ENCODE measurements at places on chromosomes 3 and 15.

- DNase-seq, result no peak
- H3K27ac ChIP-seq, result no peak overlapping the region
- no peaks in the 10 kb centered on the region for H3K36me3 ChIP-seq
- peaks cover 6% of the 10 kb centered on the region for H3K4me1 ChIP-seq
- peaks cover 2% of the 10 kb centered on the region for H3K27me3 ChIP-seq
These were observed 308.1 kb downstream of the CHST2 start for GRCh38 chr3:143427631-143428030.

DNA sequence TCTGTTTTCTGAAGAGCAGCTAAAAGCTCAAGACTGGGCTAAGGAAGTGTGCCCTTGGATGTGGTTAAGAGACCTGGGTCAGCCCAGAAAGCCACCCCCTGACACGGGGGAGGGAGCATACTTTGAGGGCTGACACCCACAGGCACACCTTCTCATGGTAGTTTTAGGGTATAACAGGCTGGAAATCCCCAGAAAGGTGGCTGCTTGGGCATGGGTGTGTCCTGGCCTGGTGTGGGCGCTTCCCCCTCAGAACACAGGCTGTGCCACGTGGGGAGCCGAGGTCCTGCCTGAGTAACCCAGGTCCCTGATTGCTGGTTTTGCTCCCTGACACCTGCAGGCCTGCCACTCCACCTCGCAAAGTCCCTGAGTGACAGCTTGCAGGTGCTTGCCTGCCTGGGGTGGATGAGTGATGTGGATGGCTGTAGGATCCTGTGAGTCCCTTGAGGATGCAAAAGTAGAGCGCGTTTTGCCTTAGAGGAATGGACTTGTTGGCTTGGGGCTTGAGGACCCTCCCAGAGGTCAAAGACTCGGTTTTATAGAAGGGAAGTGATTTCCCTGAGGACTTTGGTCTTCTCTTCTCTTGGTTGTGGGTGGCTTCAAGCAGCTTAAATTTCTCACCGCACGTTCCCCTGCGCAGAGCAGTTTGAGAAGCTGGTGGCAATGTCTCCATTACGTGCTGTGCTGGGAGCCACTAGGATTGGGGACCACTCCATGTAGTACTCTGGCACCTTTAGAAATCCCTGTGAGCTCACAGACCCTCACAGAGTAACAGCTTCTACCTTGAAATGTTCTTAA is 94.4 kb downstream of the DNASE1L3 start:
- DNase-seq, result no peak
- peaks cover 24% of the 10 kb centered on the region for H3K4me1 ChIP-seq
- no peak overlapping the region for H3K4me3 ChIP-seq
- no peaks in the 10 kb centered on the region for H3K27me3 ChIP-seq

- peaks cover 2% of the 10 kb centered on the region for H3K4me1 ChIP-seq
- H3K4me3 ChIP-seq, result no peak overlapping the region
- no peaks in the 10 kb centered on the region for H3K27me3 ChIP-seq
- no peak for DNase-seq
These were observed 80.8 kb downstream of the SLC49A4 start for GRCh38 chr3:122875547-122876127.

- H3K4me3 ChIP-seq, result no peak overlapping the region
- H3K27ac ChIP-seq, result no peak overlapping the region
- no peak for DNase-seq
- peaks cover 23% of the 10 kb centered on the region for H3K4me1 ChIP-seq
- H3K36me3 ChIP-seq, result no peaks in the 10 kb centered on the region
These were observed 84.2 kb upstream of the PDZRN3 start for GRCh38 chr3:73708956-73709355.

DNA sequence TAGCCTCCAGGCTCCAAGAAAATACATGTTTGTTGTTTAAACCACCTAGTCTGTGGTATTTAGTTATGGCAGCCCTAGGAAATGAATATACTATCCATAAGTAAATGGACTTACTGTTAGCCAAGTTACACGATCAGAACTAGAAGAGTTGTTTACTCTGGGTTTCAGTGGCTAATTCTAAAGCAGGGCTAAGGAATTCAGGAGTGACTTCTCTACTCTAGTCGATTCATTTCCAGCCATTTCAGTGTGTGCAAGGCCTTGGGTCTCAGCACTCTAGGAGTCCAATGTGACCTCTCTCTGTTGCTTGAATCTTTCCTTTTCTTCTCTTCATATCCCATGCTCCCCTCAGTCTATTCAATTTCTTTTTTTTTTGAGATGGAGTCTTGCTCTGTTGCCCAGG is 66.7 kb downstream of the BHLHE40 start:
- H3K4me3 ChIP-seq, result no peak overlapping the region
- DNase-seq, result no peak
- no peaks in the 10 kb centered on the region for H3K36me3 ChIP-seq
- peaks cover 5% of the 10 kb centered on the region for H3K4me1 ChIP-seq

DNA sequence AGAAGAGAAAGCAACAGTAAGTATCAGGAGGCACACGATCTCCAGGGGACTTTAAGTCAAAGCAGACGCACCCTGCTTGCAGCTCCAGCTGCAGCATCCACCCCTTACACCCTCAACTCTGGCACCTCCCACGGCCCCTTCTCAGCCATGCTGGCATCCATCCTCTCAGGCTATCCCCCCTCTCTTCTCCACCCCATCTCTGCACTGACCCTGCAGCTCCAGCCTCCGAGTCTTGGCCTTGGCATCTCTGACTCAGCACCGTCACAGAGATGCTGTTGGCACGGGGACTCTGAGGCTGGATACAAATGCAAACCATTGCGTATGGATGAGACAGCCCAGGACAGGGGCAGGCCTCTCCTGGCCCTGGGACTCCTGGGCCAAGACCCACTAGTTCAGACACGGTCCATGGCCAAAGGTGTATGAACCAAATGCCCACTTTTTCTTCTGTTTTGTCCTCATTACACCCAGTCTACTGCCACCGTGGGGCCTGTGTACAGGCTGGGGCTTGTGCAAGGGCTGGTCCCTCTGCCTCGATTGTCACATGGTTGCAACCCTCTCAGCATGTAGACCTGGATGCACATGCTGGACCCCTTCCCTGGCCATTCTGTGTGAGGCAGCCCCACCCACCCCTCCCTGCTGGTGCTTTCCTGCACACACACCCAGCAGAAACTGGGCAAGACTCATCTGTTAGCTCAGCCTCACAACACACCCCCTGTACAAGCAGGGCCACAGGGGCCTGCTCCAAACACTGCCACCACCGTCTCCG is 18.7 kb upstream of the ZXDC start:
- no peak overlapping the region for H3K4me3 ChIP-seq
- no peak for DNase-seq
- H3K36me3 ChIP-seq, result no peaks in the 10 kb centered on the region
- peaks cover 15% of the 10 kb centered on the region for H3K27me3 ChIP-seq
- no peaks in the 10 kb centered on the region for H3K4me1 ChIP-seq

- no peak for DNase-seq
- no peak overlapping the region for H3K4me3 ChIP-seq
- H3K27ac ChIP-seq, result no peak overlapping the region
- H3K27me3 ChIP-seq, result no peaks in the 10 kb centered on the region
These were observed 576.2 kb downstream of the TUSC7 start for GRCh38 chr3:117285737-117286136.

GRCh38 chr3:111668888-111669488 is 73.8 kb upstream of the ZBED2 start:
- H3K36me3 ChIP-seq, result no peaks in the 10 kb centered on the region
- H3K4me3 ChIP-seq, result no peak overlapping the region
- no peak for DNase-seq
- peaks cover 13% of the 10 kb centered on the region for H3K27me3 ChIP-seq
- H3K4me1 ChIP-seq, result peaks cover 4% of the 10 kb centered on the region
- no peak overlapping the region for H3K27ac ChIP-seq

- peaks cover 20% of the 10 kb centered on the region for H3K36me3 ChIP-seq
- H3K27ac ChIP-seq, result no peak overlapping the region
- H3K4me3 ChIP-seq, result no peak overlapping the region
- no peaks in the 10 kb centered on the region for H3K27me3 ChIP-seq
- no peak for DNase-seq
These were observed 8.6 kb downstream of the TLR9 start for GRCh38 chr3:52216585-52217408.

- no peaks in the 10 kb centered on the region for H3K4me1 ChIP-seq
- H3K36me3 ChIP-seq, result no peaks in the 10 kb centered on the region
- H3K4me3 ChIP-seq, result no peak overlapping the region
These were observed 288.5 kb downstream of the XXYLT1 start for GRCh38 chr3:194982472-194982871.

- DNase-seq, result no peak
- H3K4me1 ChIP-seq, result peaks cover 1% of the 10 kb centered on the region
- H3K27me3 ChIP-seq, result no peaks in the 10 kb centered on the region
These were observed 393.7 kb downstream of the FEZF2 start for GRCh38 chr3:61979638-61980037.

- H3K27ac ChIP-seq, result no peak overlapping the region
- H3K27me3 ChIP-seq, result peaks cover 12% of the 10 kb centered on the region
- no peaks in the 10 kb centered on the region for H3K4me1 ChIP-seq
- DNase-seq, result no peak
- H3K4me3 ChIP-seq, result no peak overlapping the region
- H3K36me3 ChIP-seq, result no peaks in the 10 kb centered on the region
These were observed 617.9 kb downstream of the NTRK3 start for GRCh38 chr15:87638554-87639083.

DNA sequence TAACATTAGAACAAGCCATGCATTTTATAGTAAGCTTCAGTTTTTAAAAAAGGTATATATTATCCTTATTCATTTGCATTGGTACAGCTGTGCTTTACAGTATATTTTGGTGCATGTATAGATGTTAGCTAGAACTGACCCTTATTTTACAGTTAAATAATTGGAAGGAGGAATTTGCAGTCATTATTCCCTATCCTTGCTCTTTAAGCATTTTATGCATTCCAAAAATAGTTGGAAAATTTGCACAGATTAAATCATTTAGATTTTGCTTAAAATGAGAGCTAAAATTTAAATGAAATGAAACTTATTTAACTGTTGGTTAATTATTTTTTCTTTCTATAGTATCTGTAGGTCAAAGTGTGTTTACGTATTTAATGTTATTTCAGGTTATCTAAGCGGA is 667.1 kb downstream of the NAALADL2 start:
- H3K4me1 ChIP-seq, result peaks cover 7% of the 10 kb centered on the region
- no peak for DNase-seq
- no peaks in the 10 kb centered on the region for H3K36me3 ChIP-seq
- H3K27me3 ChIP-seq, result no peaks in the 10 kb centered on the region
- no peak overlapping the region for H3K4me3 ChIP-seq

DNA sequence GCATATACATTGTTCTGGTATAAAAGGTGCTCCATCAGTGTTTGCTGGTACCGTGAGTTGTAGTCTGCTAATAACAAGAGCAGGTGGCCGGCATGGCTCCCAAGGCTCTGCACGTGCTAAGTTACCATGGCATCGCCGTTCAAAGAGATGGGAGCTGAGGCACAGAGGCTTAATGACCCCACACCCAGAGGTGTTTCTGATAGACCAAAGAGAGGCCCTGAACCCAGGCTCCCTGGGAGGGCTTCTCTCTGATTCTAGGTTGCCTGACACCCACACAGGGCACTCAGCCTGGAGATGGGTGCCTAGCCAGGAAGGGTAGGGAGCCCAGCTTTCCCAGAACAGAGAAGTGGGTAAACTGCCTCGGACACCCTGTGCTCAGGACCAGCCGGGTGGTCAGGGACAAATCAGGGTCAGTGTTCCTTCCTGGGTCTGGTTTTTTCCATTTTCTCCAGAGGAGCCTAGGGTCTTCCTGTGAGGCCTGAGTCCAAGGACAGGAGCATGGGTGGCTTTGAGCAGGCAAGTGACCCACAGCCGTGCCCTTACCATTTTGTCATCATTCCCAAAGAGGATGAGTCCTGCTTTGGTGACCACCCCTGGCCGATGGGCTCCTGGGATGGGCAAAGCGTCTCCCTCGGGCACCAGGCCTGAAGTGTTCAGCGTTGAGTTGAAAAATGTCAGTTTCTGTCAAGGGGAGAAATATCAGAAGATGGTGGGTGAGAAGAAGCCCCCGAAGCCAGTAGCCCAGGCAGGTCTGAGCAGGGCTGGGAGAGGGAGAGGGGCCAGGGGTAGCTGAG is 27.3 kb downstream of the ALDH1L1 start:
- no peaks in the 10 kb centered on the region for H3K36me3 ChIP-seq
- no peak for DNase-seq
- no peak overlapping the region for H3K27ac ChIP-seq
- peaks cover 3% of the 10 kb centered on the region for H3K27me3 ChIP-seq
- H3K4me1 ChIP-seq, result peaks cover under 1% of the 10 kb centered on the region

GRCh38 chr3:185595526-185595925 is 9.4 kb downstream of the SENP2 start:
- H3K4me3 ChIP-seq, result no peak overlapping the region
- H3K27me3 ChIP-seq, result no peaks in the 10 kb centered on the region
- no peaks in the 10 kb centered on the region for H3K4me1 ChIP-seq
- no peak for DNase-seq
- no peak overlapping the region for H3K27ac ChIP-seq

GRCh38 chr3:78734048-78734637 is 1033.7 kb downstream of the ROBO1 start:
- H3K36me3 ChIP-seq, result no peaks in the 10 kb centered on the region
- H3K4me3 ChIP-seq, result no peak overlapping the region
- no peaks in the 10 kb centered on the region for H3K27me3 ChIP-seq
- no peak for DNase-seq
- H3K27ac ChIP-seq, result no peak overlapping the region

DNA sequence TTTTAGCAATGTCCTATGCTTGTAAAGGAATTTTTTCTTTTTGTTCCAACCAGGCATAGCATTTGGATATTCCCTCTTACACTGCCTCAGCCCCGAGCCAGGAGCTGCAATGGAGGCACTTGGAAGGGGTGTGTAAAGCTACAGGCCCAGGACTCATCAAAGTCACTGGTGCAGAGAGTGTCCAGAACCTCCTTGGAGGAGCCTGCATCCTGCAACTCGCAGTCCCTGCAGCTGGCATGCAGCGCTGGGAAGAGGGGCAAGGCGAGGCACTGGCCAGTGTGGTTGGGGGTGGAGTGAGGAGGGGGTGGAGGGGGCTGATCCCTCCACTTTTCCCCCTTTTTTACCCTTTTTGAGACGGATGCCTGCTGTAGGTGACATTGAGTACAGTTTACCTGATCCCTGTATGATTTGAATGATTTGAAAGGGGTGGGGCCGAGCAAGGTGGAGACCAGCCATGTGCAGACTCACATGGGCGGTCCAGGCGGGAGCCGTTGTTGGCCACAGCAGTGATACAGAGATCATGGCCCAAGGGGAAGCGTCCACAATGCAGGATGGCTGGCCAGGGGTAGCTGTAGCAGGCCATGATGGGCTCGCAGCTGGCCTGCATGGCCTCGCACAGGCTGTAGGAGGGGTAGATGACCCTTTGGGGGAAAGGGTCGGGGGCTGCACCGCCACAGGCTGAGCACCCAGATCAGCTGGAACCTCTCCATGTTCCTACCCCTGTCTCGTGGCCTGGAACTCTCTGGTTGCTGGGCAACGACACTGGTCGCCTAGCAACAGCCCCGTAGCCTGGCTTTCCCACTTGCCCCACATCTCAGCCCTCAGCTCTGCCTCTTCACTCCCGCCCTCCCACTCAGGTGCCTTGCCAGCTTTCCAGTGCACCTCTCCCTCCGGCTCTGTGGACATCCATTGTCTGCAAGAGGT is 7.9 kb downstream of the P4HTM start:
- H3K27ac ChIP-seq, result no peak overlapping the region
- no peak for DNase-seq
- peaks cover 25% of the 10 kb centered on the region for H3K4me1 ChIP-seq
- H3K27me3 ChIP-seq, result peaks cover 42% of the 10 kb centered on the region
- H3K4me3 ChIP-seq, result no peak overlapping the region
- peaks cover 18% of the 10 kb centered on the region for H3K36me3 ChIP-seq
